NCI-H460 (cell line): ENCODE measurements at places on chromosomes 5 and 9.
A peak's percentile ranks its signal among the peaks of the same experiment; 100 is the strongest.

- no peak for DNase-seq
Observed at GRCh38 chr9:83234541-83234940, 171.6 kb upstream of the RASEF start.

DNA sequence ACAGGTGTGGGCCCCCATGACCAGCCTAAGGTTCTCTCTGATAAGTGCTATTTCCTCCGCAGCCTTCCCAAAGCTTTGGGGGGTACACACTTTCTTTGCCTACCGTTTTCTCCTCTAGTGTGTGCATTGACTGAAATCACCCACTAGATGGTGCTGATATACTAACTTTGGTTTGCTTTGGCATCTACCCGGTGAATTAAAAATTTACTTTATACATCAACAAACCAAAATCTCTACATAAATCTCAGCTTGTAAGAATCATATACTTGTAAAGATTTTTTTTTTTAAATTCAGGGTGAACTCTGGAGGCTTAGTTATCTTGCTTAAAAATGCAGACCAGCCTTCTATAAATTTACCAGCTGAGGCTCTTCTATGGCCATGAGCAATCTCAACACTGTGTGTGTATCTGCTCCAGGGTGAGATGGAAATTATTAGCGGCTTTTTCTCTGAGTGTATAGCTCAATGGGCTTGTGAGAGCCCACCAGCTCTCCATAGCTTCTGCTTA is 475.7 kb upstream of the TNC start:
- peak; percentile 56 for DNase-seq

- DNase-seq: no peak
Observed at GRCh38 chr9:87677776-87678587, 47.9 kb upstream of the CTSL start.

- DNase-seq: no peak
Observed at GRCh38 chr5:109045710-109046109, 298.0 kb downstream of the FER start.

GRCh38 chr9:101536938-101537337 is 3.3 kb downstream of the RNF20 start:
- peak; percentile 22 for DNase-seq

DNA sequence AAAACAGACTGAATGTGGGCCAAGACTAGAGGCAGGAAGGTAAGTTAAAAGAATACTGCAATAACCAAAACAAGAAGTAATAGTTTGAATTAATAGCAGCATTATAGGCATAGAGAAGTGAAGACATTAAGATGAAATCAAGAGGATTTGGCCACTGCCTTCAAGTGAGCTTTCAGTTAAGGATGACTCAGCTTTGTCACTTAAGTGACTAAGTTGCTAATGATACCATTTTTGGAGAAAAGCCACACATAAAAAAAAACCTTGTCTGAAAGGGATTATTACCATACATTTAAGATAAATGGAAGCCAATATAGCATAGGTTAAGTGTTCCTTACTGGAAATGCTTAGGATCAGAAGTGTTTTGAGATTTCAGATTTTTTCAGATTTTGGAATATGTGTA is 57.0 kb downstream of the ECPAS start:
- DNase-seq: peak; percentile 56

GRCh38 chr5:62707131-62707530 is 128.5 kb downstream of the LRRC70 start:
- no peak for DNase-seq

- no peak for DNase-seq
Observed at GRCh38 chr5:28156981-28157380, 1118.6 kb upstream of the CDH9 start.
